ENCODE measurements at places on chromosomes 1 and 21.

DNA sequence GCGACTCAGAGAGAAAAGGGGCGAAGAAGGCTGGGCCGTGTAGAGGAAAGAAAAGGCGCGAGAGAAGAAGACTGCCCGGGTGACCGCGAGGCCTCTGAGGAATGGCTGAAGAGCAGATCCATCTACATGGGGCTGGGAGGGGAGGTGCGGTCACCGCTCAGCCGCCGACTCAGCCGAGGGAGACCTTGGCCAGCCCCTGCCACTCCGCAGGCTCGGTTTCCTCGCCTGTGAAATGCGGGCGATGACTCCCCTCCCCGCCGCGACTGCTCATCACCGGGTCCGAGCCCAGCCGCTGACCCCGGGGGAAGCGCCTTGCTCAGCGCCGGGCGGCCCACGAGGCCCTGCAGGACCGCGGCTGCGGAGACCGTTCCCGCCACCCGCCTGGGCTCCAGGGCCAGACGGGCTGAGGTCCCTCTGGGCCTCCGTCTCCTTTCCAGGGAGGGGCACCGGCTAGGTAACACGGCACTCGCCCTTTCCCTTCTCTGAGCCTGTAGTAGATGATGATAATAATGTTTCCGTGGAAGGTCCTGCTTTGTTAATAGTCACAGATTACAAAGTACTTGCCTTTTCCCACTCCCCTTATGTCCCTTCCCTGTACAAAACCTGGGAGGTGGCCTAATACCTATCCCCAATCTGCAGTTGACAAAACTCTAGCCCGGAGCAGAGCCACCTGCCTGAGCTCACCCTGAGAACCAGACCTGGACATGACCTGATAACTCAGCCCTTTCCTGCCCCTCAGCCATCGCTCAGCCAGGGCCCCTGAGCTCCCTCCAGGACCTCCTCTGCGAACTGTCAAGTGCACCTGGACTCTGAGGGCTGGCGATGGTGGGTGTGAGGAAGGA, 1.6 kb upstream of the BSND start:
- no peak for DNase-seq

DNA sequence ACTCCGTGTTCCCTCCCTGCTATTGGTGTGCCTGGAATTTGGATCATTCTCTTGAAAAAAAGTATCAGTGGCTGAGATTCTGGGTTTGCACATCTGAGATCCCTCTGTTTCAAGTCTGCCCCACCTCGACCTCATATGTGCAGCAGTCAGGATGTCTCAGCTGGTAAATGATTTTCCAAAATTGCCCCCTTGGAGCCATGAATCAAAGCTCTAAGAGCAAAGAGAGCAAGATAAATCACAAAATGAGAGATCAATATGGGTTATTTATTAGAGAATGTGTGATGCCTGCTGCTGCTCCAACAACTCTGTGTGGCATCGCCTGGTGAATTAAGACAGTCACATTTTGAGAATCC, 8.5 kb downstream of the CRP start:
- DNase-seq = no peak

DNA sequence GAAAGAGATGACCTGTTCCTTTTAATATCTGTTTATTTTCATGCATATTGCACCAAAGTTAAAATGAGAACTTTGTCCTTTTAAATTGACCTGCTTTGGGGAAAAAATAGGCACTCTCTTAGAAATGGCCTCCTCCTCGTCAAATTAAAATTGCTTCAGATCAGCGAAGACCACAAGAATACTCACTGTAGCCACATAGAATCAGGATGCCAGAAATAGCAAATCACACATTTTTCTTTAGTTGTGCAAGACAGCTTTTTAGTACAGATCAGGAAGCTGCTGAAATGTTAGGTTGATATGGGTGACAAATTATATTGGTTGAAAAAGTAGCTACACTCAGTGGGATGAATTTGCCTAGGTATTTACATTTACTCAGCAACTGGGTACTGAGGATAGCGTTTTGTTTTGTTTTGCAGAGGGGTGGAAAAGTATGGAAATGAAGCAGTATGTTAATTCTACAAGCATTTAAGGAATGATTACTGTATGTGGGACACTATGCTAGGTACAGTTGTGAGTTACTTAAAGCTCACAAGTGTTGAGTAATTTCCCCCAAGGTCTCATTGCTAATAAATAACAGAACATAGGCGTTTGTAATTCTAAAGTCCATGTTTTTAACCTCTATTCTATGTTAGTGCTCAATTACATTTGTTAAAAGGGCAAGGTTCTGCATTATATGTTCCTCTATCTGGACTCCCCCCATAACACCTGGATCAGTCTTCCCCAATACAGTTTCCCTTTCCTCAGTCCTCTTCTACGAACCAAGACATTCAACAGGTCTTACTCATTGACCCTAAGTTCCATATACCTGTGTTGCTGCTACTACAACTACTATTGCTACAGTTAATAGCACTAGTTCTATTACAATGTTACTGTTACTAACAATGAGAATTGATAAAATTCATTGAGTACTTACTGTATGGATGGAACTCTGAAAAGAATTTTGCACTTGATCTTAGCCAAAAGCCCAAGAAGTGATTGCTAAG, 99.4 kb upstream of the S1PR1 start:
- no peak for DNase-seq

DNA sequence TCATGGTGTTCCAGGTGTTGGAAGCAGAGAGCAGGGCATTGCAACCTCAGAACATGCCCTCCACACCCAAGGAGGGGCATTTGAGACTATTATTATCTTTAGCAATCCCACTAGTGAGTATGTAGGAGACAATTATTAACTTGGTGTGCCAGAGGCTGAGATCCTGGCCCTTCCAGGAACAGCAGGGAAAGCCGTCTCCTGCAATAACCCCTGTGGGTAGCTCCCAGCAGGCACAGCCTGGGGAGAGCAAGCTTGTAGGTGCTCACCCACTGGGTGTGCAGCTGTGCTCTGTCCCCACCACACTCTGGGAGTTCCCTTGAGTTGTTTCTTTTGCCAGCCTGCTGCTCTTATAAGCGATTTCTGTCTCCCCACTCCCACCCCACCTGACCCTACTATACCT, 10.3 kb downstream of the CFAP107 start:
- no peak for DNase-seq

GRCh38 chr1:182260516-182260915, 131.1 kb downstream of the GLUL start:
- DNase-seq = no peak

DNA sequence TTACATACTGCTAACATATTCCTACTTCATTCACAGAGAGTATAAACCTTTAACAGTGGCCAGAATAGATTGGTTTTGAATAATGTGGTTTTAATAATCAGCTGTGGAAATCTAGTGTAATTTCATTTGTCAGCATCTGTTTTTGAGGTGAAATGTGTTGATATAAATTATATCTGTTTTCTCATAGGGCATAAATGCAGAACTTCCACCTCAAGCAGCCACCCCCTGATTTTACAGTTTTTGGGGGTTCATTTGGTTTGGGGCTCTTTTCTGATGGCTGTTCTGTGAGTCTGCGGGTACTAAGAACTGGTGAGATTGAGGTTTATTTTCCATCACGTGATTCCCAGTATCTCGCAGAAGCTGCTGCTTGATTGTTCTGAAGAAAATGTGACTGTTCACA, 23.2 kb downstream of the EDARADD start:
- no peak for DNase-seq

GRCh38 chr1:195071461-195071860, 1536.8 kb downstream of the KCNT2 start:
- DNase-seq = no peak

DNA sequence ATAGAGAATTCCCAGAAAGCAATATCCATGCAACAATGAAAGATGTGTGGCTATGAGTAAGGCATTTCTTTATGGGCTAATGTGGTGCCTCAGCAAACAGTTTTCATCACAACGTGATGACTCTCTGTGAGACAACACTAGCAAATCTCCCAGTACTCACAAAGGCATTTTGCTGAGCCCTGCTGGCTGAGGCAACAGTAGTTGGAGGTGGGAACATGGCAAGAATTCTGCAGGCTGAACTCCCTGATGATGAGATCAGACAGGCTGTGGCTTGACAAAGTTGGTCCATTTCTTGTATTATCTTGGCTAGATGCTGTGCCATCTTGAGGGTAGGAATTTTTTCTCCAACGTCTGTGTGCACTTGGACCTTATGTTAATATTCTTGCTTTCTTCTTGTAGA, 24.6 kb downstream of the PROX1 start:
- DNase-seq = no peak

GRCh38 chr1:110237386-110238152, 27.5 kb downstream of the KCNC4 start:
- no peak for DNase-seq

GRCh38 chr1:64114012-64114525, 89.4 kb upstream of the UBE2U start:
- no peak for DNase-seq

DNA sequence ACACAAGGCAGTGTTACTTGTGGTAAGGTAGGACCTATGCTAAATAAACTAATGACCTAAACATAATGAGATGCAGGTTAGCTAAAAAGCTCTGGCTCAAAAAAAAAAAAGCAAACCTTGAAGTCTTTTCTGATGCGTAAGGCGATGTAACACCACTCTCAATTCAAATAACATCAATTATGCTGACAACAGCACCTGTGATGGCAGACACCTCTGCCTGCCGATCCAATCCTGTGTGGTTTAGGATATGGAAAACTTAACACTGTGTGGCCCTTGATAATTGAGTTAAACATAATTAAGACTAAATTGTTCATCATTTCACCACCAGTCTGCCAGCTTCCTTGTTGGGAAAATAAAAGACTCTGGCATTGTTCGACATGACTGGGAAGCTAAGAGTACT, 9.1 kb downstream of the RPAP2 start:
- no peak for DNase-seq

GRCh38 chr1:78464449-78464891, 26.3 kb upstream of the PTGFR start:
- no peak for DNase-seq

GRCh38 chr1:12407962-12408454, 178.2 kb downstream of the VPS13D start:
- DNase-seq = no peak

DNA sequence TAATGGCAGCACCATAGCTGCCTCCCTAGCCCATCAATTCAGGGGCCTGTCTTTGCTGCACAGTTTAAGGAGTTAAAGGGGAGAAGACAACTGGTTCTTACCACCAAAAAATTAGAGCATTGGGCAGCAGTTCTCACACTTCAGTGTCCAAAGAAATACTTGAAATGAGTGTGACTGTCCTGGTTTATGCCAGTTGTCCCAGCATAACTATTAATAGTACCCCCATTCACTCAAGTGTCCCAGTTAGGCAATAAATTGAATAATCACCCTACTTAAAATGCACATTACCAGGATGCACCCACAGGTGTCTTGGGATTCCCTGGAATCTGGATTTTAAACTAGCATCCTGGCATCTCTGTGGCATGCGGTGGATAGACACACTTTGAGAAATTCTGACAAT, 51.1 kb downstream of the FAM163A start:
- DNase-seq = no peak

- DNase-seq = no peak
Measured at GRCh38 chr1:85898861-85899260, 190.6 kb upstream of the ZNHIT6 start.

DNA sequence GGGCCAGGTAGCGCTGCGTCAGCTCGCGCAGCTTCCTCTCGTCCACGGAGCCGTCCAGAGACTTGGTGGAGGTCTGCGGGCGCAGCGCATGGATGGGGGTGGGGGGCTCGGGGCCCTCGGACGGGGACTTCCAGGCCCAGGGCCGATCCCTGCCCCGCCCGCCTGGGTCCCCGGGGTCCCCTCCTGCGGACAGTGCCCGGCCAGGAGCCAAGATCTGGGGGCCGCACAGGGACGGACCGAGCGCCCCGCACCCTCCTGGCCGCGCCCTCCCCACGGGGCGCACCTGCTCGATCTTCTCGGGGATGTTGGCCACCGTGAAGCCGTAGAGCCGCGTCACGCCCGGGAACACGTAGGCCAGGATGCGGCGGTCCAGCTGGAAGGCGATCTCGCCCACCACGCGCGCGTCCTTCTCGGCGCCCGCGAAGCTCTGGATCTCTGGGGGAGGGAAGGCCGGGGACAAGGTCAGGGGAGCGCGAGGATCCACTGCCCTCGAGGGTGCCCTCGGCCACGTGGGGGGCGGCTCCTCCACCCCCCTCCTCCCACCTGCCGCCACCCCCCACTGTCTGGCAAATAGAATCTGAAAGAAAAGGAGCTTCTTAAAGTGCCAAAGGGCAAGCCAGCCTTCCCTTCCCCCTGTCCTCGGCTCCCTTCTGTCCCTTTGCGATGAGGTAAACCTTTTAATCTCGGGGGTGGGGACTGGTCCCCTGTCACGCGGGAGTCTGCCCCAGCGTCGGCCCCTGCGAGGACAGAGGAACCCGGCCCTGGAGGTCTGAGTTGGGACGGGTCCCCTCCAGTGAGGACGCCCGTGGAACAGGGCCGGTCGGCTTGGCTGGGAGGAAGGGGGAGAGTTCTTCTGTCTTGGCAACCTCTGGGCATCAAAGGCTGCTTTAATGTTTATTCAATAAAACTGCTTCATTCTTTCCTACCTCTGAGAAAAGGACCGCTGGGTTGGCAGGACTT, 6.5 kb upstream of the FTCD start:
- no peak for DNase-seq

GRCh38 chr1:51954783-51955182, 35.7 kb downstream of the RAB3B start:
- no peak for DNase-seq

DNA sequence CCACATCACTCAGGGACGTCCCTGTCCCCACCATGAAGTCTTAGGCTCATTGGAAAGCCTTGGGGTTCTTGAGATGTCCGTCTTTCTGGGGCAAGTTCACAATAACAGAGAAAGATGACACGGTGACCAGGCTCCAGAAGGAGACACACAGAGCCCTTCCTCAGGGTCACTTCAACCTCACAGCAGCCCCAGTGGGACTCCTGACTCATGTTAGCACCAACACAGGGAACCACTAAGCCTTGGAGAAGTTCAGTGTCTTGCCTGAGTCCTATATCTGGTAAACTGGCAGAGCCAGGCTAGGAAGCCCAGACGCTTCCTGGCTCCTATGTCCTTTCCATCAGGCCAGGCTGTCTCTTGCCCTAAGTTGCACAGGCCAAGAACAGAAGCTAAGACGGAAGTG, 199.1 kb downstream of the HIVEP3 start:
- no peak for DNase-seq

DNA sequence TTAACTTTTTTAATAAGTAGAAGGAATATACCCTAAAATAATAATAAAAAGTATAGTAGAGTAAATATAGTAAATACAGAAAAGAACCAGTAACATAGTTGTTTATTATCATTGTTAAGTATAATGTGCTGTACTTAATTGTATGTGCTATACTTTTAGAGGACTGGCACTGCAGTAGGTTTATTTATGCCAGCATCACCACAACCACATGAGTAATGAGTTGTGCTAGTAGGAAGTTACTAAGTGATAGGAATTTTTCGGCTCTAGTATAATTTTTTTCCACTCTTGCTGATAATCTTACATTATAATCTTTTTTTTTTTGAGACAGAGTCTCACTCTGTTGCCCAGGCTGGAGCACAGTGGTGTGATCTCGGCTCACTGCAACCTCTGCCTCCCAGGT, 71.6 kb downstream of the IVNS1ABP start:
- DNase-seq = no peak
